GM12878 (cell line): ENCODE measurements at places on chromosomes 7 and 10. TPM values are rescaled to one million over a fixed set of nuclear protein-coding genes. Genes with fewer than 3 reads are reported as not detected.

- no peak for DNase-seq
These were observed 65.6 kb upstream of the NANOS1 start for GRCh38 chr10:118963933-118964332.

GRCh38 chr7:5457245-5457735, 33.7 kb upstream of the TNRC18 start:
- no peak for DNase-seq

DNA sequence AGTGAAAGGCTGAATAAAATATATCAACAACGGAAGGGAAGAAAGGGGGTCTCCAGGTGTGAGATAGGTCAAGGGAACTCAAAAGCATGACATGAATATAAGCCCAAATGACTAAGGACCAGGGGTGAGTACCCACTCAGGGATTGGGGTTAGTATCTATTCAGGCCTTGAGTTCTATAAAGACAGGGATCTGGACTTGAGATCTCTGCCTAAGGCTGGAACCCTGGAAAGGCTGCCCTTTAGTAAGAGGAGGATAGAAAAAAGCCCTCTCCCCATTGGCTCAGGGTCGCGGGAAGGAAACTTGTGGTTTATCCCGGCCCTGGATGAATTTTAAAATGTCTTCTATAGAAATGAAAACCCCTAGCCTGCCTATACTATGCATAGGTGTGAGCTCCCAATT, 2.4 kb upstream of the ITPRIP start:
- no peak for DNase-seq

GRCh38 chr7:98727146-98727709, 110.1 kb downstream of the NPTX2 start:
- no peak for DNase-seq

DNA sequence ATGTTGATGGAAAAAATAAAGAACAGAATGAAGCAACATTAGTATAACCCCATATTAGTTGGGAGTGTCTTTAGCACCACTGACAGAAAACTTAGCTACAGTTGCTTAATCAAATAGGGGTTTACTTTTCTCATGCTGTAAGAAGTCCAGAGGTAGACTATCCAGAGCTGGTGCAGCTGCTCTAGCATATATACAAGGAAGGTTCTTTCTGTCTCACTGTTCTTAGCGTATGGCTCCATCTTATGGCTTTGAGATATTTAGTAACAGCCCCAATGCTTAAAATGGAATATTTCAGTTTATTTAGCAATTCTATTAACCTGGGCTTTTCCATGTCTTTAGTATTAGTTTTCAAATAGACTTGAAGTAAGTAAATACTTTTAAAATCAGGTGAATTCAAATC, 15.2 kb upstream of the WNT2 start:
- DNase-seq: no peak

PLAC9 gene
- not detected in 2 replicates for total RNA-seq
